Gastroesophageal sphincter (tissue), 4 donors: ENCODE measurements at places on chromosomes 1 and 21. TPM values are rescaled to one million over a fixed set of nuclear protein-coding genes. Genes with fewer than 3 reads are reported as not detected.

The ATP6V1G3 gene
- total RNA-seq, result not detected

The ZNF683 gene
- not detected for total RNA-seq

The SPATA17 gene
- total RNA-seq, result 0.62 TPM

The OXCT2 gene
- 2.6 TPM for total RNA-seq

The AQP10 gene
- total RNA-seq, result not detected
